ENCODE measurements at places on chromosomes 6 and 20. TPM values are rescaled to one million over a fixed set of nuclear protein-coding genes. Genes with fewer than 3 reads are reported as not detected.

Gene EDEM2
- 24.2 TPM for total RNA-seq

Gene PROKR2
- total RNA-seq = 2.0 TPM

Gene NNAT
- total RNA-seq = 59.8 TPM

Gene MLN
- not detected for total RNA-seq

Gene FAM184A
- 19.2 TPM for total RNA-seq

Gene TMEM244
- not detected for total RNA-seq

Gene ADGRF4
- not detected for total RNA-seq

Gene PKIB
- total RNA-seq = 24.6 TPM

Gene C2
- total RNA-seq = 1.3 TPM

Gene ASIP
- not detected for total RNA-seq

Gene ZNF311
- 3.7 TPM for total RNA-seq

All from WTC11 (cell line).